ENCODE measurements at places on chromosomes 4 and X.
A peak's percentile ranks its signal among the peaks of the same experiment; 100 is the strongest.

- DNase-seq = no peak
- H3K4me1 ChIP-seq = no peaks in the 10 kb centered on the region
- H3K27me3 ChIP-seq = no peaks in the 10 kb centered on the region
- no peak overlapping the region for H3K27ac ChIP-seq
- no peak overlapping the region for H3K4me3 ChIP-seq
These were observed 38.1 kb downstream of the SLIT2 start for GRCh38 chr4:20289782-20290181.

DNA sequence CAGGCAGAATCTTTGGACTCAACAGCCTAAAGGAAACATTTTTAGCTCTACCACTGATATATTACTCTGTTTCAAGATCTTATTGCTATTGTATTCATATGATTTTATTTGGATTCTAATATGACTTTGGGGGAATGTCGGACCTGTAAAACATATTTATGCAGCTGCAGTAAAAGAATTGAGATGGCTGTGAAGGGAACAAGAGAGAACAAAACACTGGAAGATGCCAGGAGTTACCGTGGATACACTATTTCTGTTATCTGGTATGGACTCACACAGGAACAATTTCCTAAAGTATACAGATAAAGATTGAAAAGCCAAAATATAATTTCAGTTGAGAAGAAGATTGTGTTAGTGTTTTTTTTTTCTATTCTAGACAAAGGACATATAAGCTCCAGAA, 113.0 kb upstream of the DCLK2 start:
- no peak overlapping the region for H3K27ac ChIP-seq
- H3K36me3 ChIP-seq = no peaks in the 10 kb centered on the region
- H3K4me3 ChIP-seq = no peak overlapping the region
- DNase-seq = no peak

DNA sequence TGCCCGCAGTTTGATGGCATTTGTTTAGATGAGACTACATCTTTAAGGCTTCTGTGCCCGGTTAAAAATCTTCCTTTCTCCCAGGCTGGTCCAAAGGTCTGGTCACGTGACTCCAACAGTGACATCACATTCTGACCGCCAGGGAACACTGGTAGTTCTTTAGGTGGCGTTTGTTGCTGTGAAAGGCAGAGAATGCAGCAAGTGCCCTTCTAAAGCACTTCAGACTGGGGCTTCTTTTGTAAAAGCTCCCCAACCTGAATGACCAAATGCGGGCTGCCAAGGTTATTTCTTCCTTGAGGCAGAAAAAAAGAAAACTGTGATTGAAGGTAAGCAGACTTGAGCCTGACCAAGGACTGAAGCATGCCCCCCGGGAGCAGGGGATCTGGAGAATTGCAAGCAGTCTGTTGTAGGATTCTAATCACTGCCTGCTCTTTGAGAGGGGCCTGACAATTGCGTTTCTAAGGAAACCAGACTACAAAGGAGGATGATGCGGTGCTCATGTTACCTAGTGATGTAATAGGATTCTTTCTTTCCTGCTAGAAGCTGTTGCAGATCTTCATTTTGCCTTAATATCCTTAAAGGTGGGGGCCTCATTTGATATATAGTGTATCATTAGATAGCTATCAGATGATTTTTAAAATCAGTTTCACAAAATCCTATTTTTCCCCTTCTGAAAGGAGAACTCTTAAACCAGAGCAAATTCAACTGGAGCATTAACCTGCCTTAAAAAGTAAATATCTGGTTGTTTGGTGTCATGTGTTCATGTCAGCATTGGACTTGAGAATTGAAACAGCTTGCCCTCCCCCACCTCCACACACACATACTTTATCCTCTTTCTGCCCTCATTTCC, 133.1 kb downstream of the AKAP4 start:
- no peak overlapping the region for H3K27ac ChIP-seq
- no peak overlapping the region for H3K4me3 ChIP-seq
- no peak for DNase-seq
- no peaks in the 10 kb centered on the region for H3K36me3 ChIP-seq
- no peaks in the 10 kb centered on the region for H3K4me1 ChIP-seq
- no peaks in the 10 kb centered on the region for H3K27me3 ChIP-seq

DNA sequence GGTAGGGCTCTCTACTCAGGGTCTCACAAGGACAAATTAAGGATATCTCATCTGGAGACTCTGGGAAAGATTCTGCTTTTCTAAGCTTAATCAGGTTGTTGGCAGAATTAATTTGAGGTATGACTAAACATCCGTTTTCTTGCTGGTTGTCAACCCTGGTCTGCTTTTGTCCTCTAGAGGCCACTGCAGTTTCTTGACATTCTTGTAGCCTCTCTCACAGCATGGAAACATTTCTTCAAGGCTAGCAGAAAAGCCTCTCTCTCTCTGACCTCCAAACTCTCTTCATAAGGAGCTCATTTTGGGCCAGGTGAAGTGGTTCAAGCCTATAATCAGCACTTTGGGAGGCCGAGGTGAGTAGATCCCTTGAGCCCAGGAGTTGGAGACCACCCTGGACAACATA, 749.5 kb upstream of the PCDH7 start:
- no peaks in the 10 kb centered on the region for H3K36me3 ChIP-seq
- no peak for DNase-seq
- no peak overlapping the region for H3K27ac ChIP-seq
- no peaks in the 10 kb centered on the region for H3K27me3 ChIP-seq
- H3K4me1 ChIP-seq = no peaks in the 10 kb centered on the region

DNA sequence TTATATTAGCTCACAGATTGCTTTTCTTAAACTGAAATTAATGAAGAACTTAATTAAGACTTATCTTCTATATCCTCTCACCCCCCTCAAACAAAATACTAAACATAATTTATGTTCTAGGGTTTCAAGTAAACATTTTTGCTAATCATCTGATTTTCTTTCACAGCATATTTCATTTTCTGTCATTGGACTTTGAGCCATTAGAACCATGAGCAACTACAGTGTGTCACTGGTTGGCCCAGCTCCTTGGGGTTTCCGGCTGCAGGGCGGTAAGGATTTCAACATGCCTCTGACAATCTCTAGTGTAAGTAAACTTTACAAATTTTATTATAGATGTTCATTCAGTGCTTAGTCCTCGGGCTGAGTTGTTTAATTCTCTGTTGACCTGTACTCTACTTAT, 3.3 kb downstream of the PDLIM5 start:
- DNase-seq = no peak
- no peaks in the 10 kb centered on the region for H3K36me3 ChIP-seq
- peaks cover 20% of the 10 kb centered on the region for H3K4me1 ChIP-seq
- no peak overlapping the region for H3K27ac ChIP-seq

DNA sequence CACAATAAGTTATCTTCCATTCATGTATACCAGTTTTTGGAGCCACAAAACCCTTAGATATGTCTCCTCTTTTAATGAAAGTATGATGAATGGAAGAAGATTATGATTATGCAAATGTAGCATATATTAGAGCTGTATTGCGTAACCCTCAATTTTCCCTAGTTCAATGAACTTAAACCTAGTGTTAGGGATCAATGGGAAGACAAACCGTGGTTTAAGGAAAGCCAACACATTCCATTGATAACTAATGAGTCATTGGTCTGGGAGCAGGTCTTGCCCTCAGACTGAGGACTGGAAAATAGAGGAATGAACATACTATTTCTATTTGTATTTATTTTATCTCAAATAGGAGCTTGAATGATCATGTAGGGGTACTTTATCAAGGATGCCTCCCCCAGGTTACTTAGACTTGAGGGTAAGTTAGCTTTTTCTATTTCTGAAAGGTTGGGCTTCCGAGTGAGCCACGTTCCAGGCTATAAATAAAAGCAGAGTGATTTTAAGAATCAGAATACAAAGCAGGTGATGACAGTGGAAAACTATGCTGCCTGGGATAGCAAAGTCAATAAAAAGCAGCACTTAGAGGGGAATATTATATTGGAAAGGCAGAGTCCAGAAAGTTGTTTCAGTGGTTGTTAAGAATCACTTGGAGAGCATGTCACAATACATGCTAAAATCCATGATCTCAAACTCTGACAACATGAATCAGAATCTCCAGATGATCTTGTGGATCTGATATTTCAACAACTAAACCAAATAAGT, 356.0 kb downstream of the ADAM29 start:
- H3K36me3 ChIP-seq = no peaks in the 10 kb centered on the region
- no peak for DNase-seq
- H3K27me3 ChIP-seq = no peaks in the 10 kb centered on the region
- no peak overlapping the region for H3K4me3 ChIP-seq
- H3K4me1 ChIP-seq = no peaks in the 10 kb centered on the region

- H3K4me3 ChIP-seq = no peak overlapping the region
- H3K36me3 ChIP-seq = no peaks in the 10 kb centered on the region
- DNase-seq = no peak
- H3K27me3 ChIP-seq = no peaks in the 10 kb centered on the region
- peaks cover under 1% of the 10 kb centered on the region for H3K4me1 ChIP-seq
These were observed 47.8 kb downstream of the HTT-AS start for GRCh38 chr4:3026540-3026939.

DNA sequence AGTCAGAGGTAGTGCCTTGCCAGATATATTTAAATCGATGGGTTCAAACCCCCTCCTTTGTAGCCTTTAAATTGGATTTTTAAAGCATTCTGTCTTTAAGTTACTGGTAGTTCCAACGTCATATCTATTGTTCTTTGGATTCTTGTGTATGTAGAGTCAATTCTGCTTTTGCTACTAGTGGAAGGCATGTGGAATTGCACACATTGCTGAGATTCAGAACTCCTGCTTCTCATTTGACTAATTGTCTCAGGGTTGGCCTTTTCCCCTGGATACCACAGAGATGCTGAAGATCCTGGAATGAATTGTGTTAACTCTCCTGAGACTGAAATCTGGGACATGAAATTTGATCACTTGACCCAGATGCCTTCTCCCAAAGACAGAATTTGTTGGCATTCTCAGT, 328.3 kb upstream of the RPS6KA3 start:
- no peaks in the 10 kb centered on the region for H3K36me3 ChIP-seq
- no peaks in the 10 kb centered on the region for H3K4me1 ChIP-seq
- H3K27ac ChIP-seq = no peak overlapping the region
- no peak overlapping the region for H3K4me3 ChIP-seq

DNA sequence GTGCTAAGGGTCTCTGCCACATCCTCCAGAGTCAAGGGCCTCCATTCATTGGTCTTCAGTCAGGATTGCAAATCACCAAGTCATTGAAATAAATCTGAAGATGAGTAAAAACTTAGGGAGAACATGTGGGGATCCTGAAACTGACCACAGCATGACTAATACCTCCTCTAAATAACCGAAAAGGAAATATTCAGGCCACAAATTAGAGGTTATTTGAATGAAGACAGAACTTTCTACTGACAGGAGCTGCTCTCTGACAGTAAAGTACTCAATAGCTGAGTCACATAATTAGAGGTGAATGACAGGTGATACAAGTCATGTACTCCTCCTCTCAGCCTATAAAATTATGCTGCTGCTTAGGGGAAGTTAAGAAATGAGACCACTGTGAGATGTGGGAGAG, 240.2 kb upstream of the F9 start:
- H3K4me1 ChIP-seq = no peaks in the 10 kb centered on the region
- no peaks in the 10 kb centered on the region for H3K36me3 ChIP-seq
- H3K27ac ChIP-seq = no peak overlapping the region
- H3K4me3 ChIP-seq = no peak overlapping the region
- no peak for DNase-seq

GRCh38 chr4:150591904-150592303, 10.0 kb downstream of the MAB21L2 start:
- H3K27me3 ChIP-seq = no peaks in the 10 kb centered on the region
- no peak for DNase-seq
- H3K4me3 ChIP-seq = no peak overlapping the region

DNA sequence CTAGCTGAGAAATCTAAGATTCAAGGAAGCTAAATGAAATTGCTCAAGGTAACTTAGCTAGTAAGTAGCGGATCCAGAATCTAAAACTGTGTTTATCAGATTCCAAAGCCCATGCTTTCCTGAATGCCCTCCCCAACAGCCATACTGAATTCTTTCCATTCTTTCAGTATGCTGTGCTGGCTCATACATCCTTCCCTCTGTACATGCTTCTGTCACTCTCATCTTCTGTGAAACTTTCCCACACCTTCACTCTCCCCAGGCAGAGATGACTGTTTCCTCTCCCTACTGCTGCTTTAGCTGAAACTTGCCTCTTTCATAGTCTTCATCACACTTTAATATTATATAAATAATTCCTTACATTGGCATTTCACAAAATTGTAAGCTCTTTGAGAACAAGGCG, 39.3 kb upstream of the SMARCAD1 start:
- no peaks in the 10 kb centered on the region for H3K27me3 ChIP-seq
- H3K36me3 ChIP-seq = no peaks in the 10 kb centered on the region
- DNase-seq = no peak

GRCh38 chr4:153465140-153465539, 1.0 kb upstream of the TMEM131L start:
- H3K4me3 ChIP-seq = peak overlapping the region; percentile 98
- H3K4me1 ChIP-seq = peaks cover 14% of the 10 kb centered on the region
- no peaks in the 10 kb centered on the region for H3K27me3 ChIP-seq
- peaks cover 2% of the 10 kb centered on the region for H3K36me3 ChIP-seq

DNA sequence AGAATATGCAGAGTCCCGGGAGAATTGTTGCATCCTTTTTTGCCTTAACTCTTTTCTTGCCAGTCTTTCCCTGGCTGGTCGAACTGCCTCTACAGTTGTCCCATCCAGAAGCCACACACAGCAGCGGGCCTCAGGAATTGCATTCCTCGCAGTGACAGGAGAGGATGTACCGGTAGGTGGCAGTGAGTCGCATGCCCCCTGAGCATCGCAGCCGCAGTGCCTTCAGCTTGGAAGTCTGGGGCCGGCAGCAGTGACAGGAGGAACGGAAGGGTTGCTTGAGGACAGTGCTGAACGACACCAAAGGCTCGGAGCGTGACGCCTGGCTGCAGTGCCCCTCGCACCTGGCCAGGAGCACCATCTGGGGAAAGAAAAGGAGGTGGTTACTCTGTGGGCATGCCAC, 23.5 kb downstream of the NDP start:
- peak; percentile 14 for DNase-seq
- H3K4me3 ChIP-seq = no peak overlapping the region
- H3K4me1 ChIP-seq = peaks cover 5% of the 10 kb centered on the region
- no peak overlapping the region for H3K27ac ChIP-seq

GRCh38 chrX:49243166-49243565, 7.9 kb downstream of the CCDC22 start:
- peaks cover 45% of the 10 kb centered on the region for H3K36me3 ChIP-seq
- H3K27ac ChIP-seq = no peak overlapping the region
- H3K4me3 ChIP-seq = no peak overlapping the region
- DNase-seq = no peak
- H3K27me3 ChIP-seq = no peaks in the 10 kb centered on the region
